ENCODE measurements at places on chromosomes 13 and 19. TPM values are rescaled to one million over a fixed set of nuclear protein-coding genes. Genes with fewer than 3 reads are reported as not detected.

The LYPD3 gene
- total RNA-seq, result 70.8 TPM

- no peaks in the 10 kb centered on the region for H3K27me3 ChIP-seq
- H3K36me3 ChIP-seq, result peaks cover 10% of the 10 kb centered on the region
These were observed 10.7 kb downstream of the ELF1 start for GRCh38 chr13:41008349-41008980.

GRCh38 chr13:40653527-40654318 is 12.7 kb downstream of the FOXO1 start:
- no peak overlapping the region for H3K4me3 ChIP-seq
- no peak for DNase-seq
- no peak overlapping the region for H3K27ac ChIP-seq
- no peaks in the 10 kb centered on the region for H3K4me1 ChIP-seq
- no peaks in the 10 kb centered on the region for H3K36me3 ChIP-seq
- no peaks in the 10 kb centered on the region for H3K27me3 ChIP-seq

DNA sequence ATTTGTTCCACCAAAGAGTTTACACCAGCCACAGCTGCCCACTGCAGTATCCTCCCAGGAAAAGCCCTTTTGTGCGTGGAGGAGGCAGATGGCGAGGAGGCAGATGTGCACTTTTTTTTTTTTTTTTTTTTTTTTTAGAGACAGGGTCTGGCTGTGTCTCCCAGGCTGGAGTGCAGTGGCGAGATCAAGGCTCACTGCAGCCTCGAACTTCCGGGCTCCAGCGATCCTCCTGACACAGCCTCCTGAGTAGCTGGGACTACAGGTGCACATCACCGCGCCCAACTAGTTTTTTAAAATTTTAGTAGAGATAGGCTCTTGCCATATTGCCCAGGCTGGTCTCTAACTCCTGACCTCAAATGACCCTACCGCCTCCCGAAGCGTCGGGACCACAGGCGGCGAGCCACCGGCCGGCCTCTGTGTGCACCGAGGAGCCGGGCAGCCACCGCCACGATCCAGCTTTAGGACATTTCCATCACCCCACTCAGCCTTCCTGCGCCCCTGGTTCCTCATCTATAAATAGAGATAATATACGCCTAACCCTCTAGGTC is 563 bp upstream of the PDCD5 start:
- H3K27me3 ChIP-seq, result no peaks in the 10 kb centered on the region
- H3K4me1 ChIP-seq, result peaks cover 11% of the 10 kb centered on the region
- no peak for DNase-seq

- H3K27me3 ChIP-seq, result no peaks in the 10 kb centered on the region
- H3K4me3 ChIP-seq, result no peak overlapping the region
- H3K27ac ChIP-seq, result no peak overlapping the region
- no peak for DNase-seq
- peaks cover 8% of the 10 kb centered on the region for H3K4me1 ChIP-seq
These were observed 780 bp downstream of the CD177 start for GRCh38 chr19:43354305-43354627.

GRCh38 chr19:33502521-33502920 is 19.1 kb downstream of the PEPD start:
- H3K27me3 ChIP-seq, result no peaks in the 10 kb centered on the region
- no peak for DNase-seq
- H3K4me1 ChIP-seq, result peaks cover 20% of the 10 kb centered on the region
- H3K27ac ChIP-seq, result no peak overlapping the region
- no peaks in the 10 kb centered on the region for H3K36me3 ChIP-seq

- no peaks in the 10 kb centered on the region for H3K4me1 ChIP-seq
- no peaks in the 10 kb centered on the region for H3K36me3 ChIP-seq
- DNase-seq, result no peak
- no peak overlapping the region for H3K27ac ChIP-seq
- H3K27me3 ChIP-seq, result no peaks in the 10 kb centered on the region
- H3K4me3 ChIP-seq, result no peak overlapping the region
These were observed 81.6 kb downstream of the DPF1 start for GRCh38 chr19:38142176-38143035.

GRCh38 chr19:23070353-23071146 is 46.3 kb upstream of the ZNF730 start:
- no peaks in the 10 kb centered on the region for H3K36me3 ChIP-seq
- H3K27ac ChIP-seq, result no peak overlapping the region
- no peak overlapping the region for H3K4me3 ChIP-seq
- H3K27me3 ChIP-seq, result no peaks in the 10 kb centered on the region

GRCh38 chr13:24922387-24922744 is 158.4 kb downstream of the RNF17 start:
- peak overlapping the region; percentile 95 for H3K4me3 ChIP-seq
- H3K36me3 ChIP-seq, result no peaks in the 10 kb centered on the region
- DNase-seq, result no peak
- H3K4me1 ChIP-seq, result peaks cover 16% of the 10 kb centered on the region
- H3K27ac ChIP-seq, result peak overlapping the region; percentile 89

DNA sequence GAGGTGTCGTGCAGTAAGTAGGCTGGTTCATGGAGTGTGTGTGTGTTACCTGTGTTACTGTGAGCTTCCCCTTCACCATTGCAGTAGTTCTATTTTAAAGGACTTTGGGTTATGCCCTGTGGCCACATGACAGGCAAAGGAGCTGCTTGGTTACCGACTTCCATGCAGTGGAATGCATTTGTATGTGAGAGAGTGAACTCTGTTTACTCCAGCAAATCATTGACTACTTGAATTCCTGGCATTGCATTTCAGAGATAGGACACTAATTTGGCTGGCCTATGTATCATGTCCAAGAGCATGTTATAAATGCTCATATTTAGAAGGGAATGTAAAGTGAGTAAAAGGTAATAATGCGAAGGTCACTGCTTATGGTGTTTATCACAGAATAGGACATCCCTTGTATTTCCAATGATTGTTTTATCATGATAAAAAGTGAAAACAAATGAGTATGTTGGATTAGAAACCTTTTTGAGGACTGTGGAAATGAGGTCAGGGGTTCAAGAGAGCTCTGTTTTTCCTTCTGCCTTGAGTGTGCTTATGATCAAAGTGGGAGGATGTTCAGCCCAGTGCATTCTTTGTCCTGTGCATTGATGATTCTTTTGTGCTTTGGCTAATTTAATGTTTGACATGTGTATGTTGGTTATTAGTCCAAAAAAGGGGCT is 156.5 kb downstream of the LMO7 start:
- no peak overlapping the region for H3K4me3 ChIP-seq
- peaks cover 6% of the 10 kb centered on the region for H3K4me1 ChIP-seq
- no peaks in the 10 kb centered on the region for H3K27me3 ChIP-seq
